Thoracic aorta (tissue), 2 donors: ENCODE measurements at places on chromosomes 13 and 19.

DNA sequence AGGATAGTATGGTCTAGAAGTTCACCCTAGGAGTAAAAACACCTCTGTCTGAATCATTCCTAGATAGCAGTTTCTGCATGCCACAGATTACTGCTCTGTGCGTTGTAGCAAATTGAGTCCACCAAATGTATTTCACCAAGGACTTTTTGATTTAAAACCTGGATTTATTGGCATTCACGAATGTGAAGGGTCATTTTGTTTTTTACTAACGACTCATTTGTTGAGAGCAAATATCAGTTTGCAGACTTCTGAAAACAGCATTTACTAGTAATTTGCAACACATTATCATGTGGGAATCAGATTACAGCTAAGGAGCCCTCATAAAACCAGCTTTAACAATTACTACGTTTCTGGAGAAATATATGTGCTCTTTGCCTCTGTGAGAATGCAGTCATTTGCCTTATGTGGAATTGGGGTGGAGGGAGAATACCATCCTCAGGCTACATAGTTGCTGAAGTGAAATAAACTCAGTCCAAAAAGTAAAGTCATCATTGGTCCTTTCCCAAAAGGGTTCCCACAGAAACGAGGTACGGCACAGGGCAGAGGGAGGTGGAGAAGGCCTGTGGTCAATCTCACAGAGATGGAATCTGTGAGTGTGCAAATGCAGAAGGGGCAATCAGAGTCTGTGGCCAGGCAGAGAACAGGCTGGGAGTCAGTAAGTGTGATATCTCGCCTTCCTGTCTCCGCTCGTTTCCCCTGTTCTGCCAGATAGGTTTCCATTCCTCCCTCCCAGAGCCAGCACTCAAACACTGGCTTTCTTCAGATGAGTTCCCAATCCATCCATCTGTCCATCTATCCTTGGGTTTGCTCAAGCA lies 63.1 kb downstream of the DLEU7 start:
- no peak for DNase-seq

- no peak for DNase-seq
Observed at GRCh38 chr19:46786236-46787039, 2.0 kb downstream of the SLC1A5 start.

DNA sequence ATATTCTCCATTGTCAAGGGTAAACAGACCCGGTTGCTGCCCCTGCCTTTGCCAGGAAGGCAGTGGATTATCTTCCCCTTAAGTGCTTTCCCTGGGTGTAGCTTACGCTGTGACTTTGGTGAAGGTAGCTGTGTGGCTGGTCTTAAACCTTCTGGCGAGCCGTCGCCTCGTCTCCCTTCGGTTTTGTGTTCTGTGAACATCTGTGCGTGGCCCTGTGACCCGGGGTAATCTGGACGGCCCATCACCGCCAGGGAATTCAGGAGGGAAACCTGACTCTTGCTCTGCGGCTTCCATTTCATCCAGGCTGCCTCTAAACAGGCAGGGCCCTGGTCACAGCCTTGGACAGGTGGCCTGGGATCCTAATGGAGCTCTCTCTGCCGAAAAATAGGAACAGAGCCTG lies 78.7 kb downstream of the SHISA2 start:
- no peak for DNase-seq

DNA sequence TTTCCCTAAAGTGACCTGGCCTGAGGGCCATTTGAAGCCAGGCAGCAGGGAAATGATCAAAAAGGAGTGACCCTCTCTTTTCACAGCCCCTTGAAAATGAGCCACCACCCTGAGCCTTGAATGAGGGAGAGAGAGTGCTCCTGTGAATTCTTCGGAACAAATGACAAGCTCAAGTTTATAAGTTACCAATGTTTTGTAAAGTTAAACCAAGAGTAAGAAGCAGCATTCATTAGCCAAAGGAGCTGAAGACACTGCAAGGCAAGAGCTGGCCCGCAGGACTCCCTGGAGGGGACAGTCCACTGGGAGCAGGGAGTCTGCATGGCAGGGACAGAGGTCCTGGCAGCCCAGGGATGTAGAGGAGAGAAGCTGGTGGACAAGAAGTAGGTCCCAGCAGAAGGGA lies 16.7 kb upstream of the CCNP start:
- no peak for DNase-seq

DNA sequence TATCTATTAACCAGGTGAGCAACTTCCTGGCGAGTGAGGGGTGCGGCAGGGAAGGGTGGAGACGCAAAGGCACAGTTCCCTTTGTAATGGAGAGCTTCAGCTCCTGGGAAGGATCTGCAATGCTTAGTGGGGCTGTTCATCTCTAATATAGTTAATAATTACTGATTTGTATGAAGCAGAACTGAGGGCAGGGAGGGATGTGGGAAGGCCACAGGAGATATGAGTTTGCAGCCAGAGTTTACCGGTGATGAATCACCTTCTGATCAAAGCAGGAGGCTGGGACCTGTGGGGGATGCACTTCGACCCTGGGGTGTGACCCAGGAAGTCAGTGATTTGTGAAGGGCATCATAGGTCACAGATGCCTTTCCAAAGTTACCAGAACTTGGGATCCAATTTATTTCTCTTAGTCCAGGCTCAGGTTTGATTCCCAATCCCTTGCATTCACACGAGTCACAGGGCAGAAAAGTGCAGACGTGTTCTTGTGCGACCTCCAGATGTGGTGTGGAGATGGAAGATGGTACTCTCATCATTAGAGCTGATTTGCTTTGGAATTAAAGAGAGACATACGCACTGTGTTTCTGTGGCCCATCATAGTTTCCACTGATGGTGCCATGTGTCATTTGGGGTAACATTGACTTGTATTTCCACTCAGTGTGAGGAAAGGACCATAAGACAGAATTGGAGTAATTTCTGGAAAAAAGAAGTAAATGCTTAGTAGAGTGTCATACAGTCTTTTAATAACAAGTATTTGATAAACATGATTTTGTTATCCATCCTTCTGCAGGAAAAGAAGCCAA lies 55.0 kb downstream of the LRCH1 start:
- DNase-seq = no peak

DNA sequence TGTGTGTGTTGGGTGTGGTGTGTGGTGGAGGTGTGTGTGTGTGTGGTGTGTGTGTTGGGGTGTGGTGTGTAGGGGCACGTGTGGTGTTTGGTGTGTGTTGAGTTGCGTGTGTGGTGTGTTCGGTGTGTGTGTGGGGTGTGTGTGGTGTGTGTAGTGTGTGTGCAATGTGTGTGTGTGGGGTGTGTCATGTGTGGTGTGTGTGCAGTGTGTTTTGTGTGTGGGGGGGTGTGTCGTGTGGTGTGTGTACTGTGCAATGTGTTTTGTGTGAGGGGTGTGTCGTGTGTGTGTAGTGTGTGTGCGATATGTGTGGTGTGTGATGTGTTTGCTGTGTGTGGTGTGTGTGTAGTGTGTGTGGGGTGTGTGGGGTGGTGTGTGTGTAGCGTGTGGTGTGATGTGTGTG lies 6.0 kb upstream of the KPTN start:
- DNase-seq = no peak

- DNase-seq = no peak
Observed at GRCh38 chr13:78102121-78102677, 183.6 kb upstream of the EDNRB start.

DNA sequence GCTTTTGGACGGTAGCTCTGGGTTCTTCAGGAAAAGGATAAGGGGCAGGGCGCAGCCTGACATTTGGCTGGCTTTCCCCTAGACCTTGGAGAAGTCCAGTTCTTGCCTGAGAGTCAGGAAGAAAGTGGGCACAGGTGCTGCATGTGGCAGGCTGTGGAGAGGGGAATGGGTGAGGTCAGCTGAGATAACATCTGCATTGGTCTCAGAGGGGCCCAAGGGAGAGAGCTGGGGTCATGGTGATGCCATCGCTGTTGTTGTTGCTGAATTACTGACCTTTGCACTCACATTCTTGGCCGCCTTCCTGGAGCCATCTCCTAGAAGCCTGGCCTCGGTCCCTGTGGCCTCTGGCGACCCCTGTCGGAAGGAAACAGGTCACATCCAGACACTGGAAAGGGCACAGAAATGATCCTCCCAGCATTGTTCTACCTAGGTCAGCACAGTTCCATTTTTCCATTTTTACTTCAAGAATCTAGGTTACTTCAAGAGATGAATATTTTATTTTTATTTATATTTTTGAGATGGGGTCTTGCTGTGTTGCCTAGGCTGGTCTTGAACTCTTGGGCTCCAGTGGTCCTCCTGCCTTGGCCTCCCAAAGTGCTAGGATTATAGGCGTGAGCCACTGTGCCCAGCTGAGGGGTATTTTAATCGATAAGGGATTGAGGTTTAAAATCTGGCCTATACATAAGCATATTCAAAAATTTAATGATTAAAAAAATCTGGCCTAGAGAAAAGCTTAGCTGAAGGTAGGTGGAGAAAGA lies 6.5 kb upstream of the LIPE start:
- DNase-seq = no peak

- no peak for DNase-seq
Observed at GRCh38 chr19:35629332-35629633, 447 bp downstream of the RBM42 start.

DNA sequence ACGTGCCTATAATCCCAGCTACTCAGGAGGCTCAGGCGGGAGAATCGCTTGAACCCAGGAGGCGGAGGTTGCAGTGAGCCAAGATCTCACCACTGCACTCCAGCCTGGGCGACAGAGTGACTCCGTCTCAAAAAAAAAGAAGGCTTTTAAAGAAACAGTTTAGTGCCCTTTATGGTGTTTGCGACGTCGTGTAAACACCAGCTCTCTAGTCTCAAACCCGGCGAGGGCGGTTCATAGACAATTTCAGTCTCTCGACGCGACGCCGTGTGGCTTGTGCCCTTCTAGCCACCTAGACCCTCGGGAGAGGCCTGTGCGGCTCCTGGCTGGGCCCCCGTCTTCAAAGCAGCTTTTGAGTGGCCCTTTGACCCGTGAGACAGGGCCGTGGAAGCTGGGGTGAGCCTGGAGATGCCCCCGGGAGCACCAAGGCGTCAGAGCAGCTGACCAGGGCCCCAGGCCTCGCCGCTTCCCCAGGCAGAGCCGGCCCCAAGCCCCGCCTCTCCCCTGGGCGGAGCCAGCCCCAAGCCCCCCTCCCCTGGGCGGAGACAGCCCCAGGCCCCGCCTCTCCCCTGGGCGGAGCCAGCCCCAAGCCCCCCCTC lies 5.0 kb upstream of the MADCAM1 start:
- DNase-seq = no peak

- DNase-seq = no peak
Observed at GRCh38 chr13:78958006-78958405, 299.1 kb upstream of the OBI1 start.

GRCh38 chr19:16201011-16201391 lies 3.3 kb downstream of the AP1M1 start:
- no peak for DNase-seq

DNA sequence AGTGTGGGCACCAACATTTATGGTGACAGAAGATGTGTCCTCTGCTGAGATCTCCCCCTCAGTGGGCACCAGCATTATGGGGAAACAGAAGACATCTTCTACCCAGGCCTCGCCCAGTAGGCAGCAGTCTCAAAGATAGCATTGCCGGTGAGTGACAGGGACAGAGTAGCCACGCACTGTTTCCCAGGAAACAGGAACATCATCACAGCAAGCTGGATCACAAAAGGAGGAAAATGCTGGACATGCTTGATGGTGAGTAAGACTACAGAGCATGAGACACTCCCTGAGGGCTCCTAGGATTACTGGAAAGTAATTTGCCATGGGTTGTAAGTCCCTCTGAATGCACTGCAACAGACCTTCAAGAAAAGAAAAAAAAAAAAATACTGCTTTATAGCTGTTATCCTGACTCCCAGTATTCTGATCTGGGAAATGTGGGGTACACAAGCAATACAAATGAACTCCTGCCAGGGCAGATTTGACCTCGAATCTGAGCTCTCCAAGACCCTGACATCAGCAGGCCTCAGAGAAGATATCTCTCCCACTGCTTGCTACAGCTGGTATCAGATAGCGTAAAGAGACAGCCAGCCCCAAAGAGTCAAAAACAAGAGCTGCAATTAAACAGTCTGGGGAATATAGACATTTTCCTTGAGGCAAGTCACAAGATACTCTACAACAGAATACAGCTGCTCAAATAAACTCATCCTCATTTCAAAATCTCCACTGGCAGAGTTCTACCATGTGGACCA lies 180.4 kb downstream of the RBM26 start:
- no peak for DNase-seq
